ENCODE measurements at places on chromosomes 5 and 9.

DNA sequence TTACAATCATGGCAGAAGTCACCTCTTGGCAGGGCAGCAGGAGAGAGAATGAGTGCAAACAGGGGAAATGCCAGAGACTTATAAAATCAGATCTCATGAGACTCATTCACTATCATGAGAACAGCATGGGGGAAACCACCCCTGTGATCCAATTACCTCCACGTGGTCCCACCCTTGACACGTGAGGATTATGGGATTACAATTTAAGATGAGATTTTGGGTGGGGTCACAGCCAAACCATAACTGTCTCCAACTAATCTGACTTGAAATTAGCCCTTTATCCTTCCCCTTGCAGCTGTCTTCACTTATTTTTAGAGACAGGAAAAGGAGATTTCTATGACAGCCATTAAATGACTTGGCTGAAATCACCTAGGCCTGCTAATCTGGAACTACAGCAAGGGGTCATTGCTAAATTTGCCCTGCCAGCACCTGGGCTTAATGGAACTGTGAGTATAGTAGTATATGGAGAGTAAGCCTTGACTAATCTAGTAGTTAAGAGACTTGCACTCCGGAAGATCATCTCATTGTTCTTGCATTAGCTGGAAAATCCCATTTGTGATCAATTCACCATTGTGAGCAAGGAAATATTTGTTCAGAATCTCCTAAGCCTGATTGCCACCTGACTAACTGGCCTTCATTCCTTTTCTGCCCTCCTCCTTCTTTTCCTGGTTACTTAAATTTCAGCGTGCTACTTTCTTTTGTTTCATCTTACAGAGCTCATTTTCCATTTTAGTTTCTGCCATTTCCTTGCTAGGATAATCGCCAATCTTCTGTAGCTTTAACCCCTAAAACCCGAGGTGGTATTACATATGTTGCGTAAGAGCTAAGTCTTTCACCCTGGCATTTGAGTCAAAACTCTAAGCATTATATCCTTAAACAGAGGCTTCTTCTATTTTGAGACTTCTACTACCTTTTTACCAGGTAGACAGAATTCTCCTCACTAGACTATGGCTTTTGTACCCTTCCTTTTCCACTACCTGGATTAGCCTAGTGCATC, 65.3 kb upstream of the RUSC2 start:
- DNase-seq: no peak

- no peak for DNase-seq
Measured at GRCh38 chr9:104835161-104835560, 71.2 kb downstream of the NIPSNAP3B start.

DNA sequence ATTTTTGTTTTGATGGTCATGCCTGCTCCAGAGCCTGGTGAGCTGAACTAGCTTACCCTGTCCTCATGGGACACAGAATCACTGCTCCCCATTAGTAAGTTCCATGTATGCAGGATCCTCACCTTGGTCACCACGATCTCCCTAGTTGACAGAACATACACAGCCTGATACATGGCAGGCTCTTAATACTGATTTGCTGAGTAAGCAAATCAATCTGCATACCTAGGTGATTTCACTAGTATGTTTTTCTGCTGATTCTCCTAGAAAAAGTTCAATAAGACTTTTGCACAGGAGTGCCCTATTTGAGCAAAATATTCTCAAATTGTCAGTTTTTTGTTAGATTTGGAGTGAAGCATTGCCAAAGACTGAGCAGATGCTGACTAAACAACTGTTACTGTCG, 113.7 kb downstream of the ACER2 start:
- no peak for DNase-seq

DNA sequence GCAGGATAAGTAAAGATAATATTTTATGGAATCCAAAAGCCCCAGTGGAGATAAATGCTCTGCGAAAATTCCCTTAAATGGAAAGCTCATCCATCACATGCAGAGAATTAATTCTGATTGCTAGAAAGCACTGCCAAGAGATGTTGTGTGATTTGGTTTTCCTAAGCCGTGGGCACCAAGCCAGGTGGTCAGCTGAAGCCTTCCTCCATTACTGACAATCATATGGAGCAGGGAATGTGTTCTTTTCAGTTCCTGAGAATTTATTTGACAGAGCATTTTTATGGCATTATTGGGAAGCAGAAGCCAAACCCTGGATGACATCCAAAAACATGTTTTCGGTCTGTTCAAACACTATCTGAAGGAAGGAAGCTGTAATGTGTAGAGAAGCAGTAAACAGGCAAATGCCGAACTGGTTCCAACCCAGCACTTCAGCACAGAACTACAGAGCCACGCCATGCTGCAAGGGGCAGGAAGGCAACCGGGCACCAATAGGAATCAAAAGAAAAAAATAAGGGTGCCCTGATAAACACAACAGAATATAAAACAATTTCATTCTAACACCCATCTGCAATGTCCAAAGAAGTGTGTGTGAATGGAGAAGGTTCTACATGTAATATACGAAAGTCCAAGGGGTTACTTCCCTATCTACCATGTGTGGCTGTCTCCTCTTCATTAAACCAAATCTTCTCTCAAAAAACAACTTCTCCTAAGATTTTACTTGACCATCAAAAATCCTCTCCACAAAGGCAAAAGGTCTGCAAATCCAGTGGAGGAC, 12.3 kb downstream of the ARSB start:
- DNase-seq: no peak

- DNase-seq: no peak
Measured at GRCh38 chr9:112753725-112754124, 3.2 kb downstream of the SNX30 start.

- DNase-seq: no peak
Measured at GRCh38 chr5:77266291-77266690, 55.8 kb downstream of the PDE8B start.

Data from GM12891 (cell line).